ENCODE measurements at places on chromosomes 5 and 9.

GRCh38 chr5:116970318-116970717 is 395.7 kb upstream of the SEMA6A start:
- no peak for DNase-seq

DNA sequence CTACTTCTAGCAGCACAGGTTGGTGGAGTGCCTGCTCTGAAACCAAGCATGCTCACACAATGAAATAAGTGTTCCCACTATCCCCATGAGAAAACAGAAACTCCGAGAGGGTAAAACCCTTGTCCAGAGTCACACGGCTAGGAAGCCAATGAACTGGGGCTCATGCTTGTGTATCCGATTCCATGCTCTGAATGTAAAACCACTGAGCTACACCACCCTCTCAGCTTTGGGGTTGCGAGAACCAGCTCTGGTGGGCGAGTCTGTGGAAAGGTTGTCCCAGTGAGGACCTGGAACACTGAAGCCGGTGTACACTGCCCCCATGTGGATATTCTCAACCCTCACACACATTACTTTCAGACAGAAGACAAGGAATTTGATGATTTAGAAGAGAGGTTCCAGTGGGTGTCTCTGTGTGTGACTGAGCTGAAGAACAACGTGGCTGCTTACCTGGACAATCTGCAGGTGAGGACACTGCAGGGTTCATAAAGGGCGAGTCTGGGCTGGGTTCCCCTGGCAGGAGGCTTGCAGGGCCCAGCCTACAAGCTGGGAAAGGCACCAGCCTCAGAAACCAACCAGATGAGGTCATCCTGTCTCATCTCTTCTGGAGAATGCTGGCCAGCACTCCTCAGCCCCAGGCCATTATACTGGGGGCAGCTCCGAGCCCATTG is 37.4 kb downstream of the ARHGEF37 start:
- DNase-seq, result no peak

DNA sequence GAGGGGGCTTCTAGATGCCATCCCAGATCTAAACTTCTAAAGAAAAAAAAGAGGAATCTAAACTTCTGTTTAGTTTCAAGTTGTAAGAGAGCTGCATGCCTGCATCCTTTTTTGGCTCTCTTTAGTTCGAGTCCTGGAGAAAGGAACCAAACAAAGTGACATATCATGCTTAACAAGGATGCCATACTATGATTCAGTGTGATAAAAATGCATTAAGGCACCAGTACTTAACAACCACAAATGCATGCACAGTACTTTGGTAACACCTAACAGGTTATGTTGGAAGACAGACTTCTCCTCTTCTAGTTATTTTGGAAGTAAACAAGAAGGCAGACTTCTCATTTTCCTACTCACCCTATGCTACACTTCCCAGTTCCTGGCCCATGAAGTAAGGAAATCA is 27.3 kb downstream of the NME5 start:
- no peak for DNase-seq

GRCh38 chr5:99076723-99077640 is 148.2 kb upstream of the CHD1 start:
- no peak for DNase-seq

DNA sequence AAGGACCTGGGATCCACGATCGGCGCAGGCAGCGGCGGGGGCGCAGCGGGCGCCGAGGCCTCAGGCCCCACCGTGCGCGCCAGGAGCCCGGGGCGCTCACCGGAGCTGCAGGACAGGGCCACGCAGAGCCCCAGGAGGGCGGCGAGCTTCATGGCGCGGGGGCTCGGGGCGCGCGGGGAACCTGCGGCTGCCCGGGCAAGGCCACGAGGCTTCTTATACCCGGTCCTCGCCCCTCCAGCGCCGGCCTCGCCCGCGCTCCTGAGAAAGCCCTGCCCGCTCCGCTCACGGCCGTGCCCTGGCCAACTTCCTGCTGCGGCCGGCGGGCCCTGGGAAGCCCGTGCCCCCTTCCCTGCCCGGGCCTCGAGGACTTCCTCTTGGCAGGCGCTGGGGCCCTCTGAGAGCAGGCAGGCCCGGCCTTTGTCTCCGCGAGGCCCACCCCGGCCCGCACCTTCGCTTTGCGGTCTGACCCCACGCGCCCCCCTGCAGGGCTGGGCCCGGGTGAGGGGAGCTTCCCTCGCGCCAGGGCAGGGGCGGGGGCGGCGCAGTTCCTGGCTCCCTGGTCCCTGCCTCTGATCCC is at the start of gene SCGB3A1:
SCGB3A1 (minus strand) TSS at position 189 of the 577 bp plus-strand sequence; CDS start at position 152, 37 bp downstream.
- DNase-seq, result no peak

- no peak for DNase-seq
Observed at GRCh38 chr5:29983528-29984155, 1209.8 kb upstream of the CDH6 start.

DNA sequence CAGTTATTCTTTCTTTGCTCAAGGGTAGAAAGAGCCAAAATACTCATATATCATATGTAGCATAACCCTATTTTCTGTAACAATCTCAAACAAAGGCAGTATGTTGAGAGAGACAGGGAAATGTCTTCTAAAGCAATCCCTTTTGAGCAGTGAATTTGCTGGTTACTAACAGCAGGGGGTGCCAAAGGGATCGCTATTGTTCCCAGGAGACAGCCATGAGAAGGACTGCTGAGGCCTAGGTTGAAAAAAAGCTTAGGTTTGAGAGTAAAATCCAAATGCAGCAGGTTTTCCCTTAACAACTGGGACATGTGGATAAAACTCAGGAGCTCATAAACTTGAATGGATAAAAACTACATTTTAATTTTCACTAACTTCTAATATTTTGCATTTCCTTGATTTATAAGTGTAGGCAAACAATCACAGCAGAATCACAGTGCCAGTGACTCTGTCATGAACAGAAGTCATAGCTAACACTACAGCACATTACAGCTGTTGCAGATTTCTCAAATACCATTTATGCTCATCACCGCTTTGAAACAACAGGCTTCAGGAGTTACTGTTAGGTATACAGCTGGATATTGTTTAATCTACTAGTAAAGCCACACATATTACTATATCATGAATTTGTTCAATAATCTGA is 148.4 kb downstream of the MAPKAP1 start:
- DNase-seq, result peak; percentile 31

DNA sequence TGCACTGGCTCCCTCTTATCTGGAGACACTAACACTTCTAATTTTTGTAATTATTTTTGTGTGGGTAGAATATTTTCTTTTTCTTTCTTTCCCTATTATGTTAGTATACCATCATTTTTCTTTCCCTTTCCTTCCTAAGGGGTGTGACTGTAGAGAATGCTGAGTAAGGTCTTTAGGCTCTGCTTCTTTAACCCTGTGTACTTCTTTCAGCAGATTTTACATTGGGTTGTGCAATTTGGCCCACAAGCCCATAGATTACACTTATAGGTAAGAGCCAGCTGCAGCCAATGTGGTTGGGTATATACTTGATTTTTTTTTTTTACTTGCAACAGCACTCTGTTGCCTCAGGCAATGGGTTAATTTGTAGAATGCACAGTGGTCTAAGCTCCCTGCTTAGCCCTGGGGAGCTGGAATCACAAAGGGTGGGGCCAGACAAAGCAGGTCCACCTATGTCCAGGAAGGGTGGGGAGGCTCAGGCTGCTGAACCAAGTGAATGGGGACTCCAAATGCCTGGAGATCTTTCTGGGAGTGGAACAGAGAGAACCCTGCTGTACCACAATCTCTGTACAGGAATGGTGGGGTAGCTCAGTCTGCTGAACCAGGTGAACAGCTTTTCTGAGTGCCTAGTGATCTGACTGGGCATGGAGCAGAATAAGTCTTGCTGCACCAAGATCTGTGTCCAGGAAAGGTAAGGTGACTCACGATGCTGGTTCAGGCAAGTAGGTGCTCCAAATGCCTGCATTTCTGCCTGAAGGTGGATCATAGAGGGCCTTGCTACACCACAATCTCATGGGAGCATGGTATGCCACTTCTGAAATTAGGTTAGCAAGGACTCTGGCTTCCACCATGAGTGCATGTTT is 64.9 kb downstream of the SLC25A46 start:
- no peak for DNase-seq

GRCh38 chr9:20507431-20507830 is 114.9 kb downstream of the MLLT3 start:
- DNase-seq, result no peak

GRCh38 chr5:170633235-170634081 is 129.6 kb downstream of the KCNIP1 start:
- no peak for DNase-seq

DNA sequence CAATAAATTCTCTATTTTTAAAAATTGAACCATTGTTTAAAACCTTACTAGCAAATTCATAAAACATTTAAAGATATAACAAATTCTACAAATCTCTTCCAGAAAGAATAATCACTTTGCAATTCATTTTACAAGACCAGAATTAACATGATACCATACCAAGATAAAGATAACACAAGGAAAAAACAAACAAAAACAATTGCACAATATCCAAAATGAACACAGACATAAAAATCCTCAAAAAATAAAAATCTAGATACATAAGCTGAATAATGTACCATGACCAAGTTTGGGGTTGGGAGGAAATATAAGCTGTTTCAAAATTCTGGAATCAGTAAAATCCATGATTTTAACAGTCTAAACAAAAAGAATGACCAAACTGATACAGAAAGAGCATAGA is 11.1 kb downstream of the CCNG1 start:
- no peak for DNase-seq

DNA sequence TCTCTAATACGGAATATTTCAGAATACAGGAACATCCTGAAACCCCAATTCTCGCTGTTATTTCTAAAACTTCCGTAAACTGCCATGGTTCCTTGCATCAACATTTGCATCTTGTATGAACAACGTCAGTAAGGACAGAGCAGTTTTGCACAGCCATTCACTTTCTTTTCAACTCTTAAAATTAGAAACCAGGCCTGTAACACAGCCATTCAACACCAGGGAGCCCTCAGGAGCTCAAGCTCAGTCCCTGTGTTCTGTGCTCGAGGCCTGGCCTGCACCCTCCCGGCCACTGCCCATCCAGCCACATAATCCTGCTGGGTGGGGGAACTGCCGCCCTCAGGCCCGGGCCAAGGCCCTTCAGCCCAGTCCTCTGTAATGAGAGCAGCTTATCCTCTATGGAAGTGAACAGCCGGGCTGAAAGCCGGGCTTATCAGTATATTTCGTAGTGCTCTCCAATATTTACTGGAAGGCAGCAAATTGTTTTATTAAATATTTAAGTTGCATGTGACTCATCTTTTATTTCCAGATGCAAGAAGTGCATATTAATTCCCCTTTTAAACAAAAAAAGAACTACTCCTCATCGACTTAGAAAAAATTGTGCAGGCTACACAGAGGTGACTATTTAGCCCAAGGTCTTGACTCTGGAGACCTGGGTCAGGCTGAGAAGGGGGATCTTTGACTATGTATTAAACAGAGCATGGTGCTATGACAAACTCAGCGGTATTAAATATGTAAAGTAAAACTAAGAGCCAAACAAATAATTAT is 33.2 kb upstream of the SLC6A3 start:
- no peak for DNase-seq

DNA sequence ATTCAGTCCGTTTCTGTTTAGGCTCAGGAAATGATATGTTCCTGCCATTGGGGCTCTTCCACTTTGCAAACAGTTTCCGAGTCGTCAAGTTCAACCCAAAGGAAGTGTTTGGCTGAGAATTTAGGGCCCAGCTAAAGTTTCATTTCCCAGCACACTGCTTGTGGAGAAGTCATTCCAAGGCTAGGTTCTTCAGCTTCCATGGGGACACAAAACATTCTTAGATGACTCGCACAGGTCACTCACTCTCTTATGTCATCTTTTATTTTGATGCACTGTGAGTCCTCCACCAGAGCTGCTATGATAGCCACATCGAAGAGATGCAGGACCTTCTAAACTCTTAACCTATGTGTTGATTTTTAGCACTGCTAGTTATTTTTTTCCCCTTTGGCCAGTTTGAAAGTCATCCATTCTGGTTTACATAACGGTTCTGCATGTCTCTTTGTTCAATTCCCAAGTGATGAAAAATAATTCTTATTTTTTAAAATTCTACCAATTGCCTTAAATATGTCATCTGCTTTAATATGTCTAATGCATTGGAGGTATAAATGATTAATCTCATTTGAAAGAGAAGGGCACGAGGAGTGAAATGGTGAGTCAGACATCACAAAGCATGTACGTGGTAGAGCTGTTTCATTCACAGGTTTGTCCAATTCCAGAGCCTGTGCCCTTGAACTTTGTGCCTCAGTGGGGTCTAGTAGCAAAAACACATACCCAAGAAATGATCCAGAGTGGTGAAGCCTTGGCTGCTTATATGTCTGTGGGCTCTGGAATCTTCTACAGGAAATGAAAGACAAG is 84.3 kb downstream of the ZNF462 start:
- no peak for DNase-seq

- no peak for DNase-seq
Observed at GRCh38 chr5:177339107-177339638, 12.3 kb downstream of the LMAN2 start.

DNA sequence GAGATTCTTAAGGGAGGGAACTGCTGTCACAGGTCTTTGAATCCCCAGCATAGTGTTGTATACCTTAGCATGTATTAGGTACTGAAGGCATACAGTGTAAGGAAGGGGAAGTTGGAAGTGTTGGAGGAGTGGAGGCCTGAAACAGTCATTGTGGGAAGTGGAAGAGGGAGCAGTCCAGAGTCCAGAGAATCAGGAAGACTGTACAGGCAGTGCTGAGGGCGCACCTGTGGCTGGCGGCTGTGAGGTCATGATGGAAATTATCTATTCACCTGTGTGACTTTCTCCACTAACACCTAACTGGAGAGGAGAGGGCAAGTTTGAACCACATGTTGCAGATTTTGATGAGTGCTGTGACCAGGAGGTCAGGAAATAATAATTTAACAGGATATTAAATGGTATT is 119.7 kb upstream of the NIPBL start:
- no peak for DNase-seq

GRCh38 chr5:127572930-127573329 is 55.5 kb downstream of the PRRC1 start:
- no peak for DNase-seq

GRCh38 chr9:35790385-35791296 is 750 bp upstream of the NPR2 start:
- peak; percentile 28 for DNase-seq

DNA sequence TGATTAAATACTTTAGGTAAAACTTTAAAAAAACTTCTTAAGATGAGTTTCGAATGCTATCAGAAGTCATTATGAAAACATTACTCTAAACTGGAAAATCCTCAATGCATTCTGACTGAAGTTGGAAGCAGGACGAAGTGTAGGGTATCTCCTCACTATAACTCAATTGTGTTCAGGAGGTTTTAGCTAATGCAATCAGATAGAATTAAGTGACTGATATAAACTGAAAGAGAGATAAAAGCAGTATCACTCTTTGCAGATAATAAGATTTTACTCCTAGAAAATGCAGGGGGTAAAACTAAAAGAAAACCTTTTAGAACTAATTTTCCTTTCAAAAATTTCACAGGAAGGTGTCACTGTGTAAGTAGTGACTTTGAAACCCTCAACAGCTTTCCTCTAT is 22.1 kb downstream of the TAS2R1 start:
- no peak for DNase-seq

GRCh38 chr5:68680366-68680765 is 413.4 kb upstream of the SLC30A5 start:
- no peak for DNase-seq

Data from activated T-cell treated with anti-CD3 and anti-CD28 coated beads for 48 hours (primary cell).